ENCODE measurements at places on chromosomes 6 and 20. TPM values are rescaled to one million over a fixed set of nuclear protein-coding genes. Genes with fewer than 3 reads are reported as not detected.

The SIGLEC1 gene
- 1.1 TPM for polyA plus RNA-seq

The RHAG gene
- not detected for polyA plus RNA-seq

The CGAS gene
- polyA plus RNA-seq: 2.7 TPM

The BMP2 gene
- polyA plus RNA-seq: 16.8 TPM

The EPPIN gene
- polyA plus RNA-seq: not detected

The GPX5 gene
- polyA plus RNA-seq: not detected

The TOMM6 gene
- polyA plus RNA-seq: 216 TPM

The LRRC1 gene
- polyA plus RNA-seq: 41.2 TPM

The EPB41L1 gene
- 26.5 TPM for polyA plus RNA-seq

DNA sequence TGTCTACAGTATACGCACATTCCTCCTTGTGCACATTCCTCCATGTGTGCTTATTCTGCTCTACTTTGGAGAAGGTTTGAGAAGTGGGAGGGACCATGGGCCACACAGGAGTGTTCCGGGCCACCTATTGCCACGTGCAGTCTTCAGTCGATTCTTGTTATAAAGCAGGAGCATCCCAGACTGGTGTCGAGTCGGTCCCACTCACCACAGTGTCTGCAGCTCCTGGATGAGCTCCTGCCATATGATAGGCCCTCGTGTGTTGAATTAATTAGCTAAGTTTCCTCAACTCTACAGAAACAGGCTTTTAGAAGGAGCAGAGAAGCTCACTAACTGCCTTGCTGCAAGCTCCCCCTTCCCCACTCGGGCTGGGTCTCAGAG, 22.6 kb downstream of the ENTPD6 start:
- no peaks in the 10 kb centered on the region for H3K4me1 ChIP-seq
- no peaks in the 10 kb centered on the region for H3K27me3 ChIP-seq
- H3K4me3 ChIP-seq: no peak overlapping the region
- H3K27ac ChIP-seq: no peak overlapping the region
- peaks cover 17% of the 10 kb centered on the region for H3K36me3 ChIP-seq

DNA sequence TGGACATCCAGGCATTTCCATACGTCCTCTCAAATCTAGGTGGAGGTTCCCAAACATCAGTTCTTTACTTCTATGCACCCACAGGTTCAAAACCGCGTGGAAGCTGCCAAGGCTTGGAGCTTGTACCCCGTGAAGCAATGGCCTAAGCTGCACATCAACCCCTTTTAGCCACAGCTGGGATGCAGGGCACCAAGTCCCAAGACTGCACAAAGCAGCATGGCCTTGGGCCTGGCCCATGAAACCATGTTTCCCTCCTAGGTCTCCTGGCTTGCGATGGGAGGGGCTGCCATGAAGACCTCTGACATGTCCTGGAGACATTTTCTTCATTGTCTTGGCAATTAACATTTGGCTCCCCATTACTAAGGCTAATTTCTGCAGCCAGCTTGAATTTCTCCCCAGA, 88.9 kb upstream of the CBLN4 start:
- no peak for DNase-seq
- no peaks in the 10 kb centered on the region for H3K4me1 ChIP-seq
- H3K27ac ChIP-seq: no peak overlapping the region

GRCh38 chr6:113388996-113389395, 468.1 kb upstream of the MARCKS start:
- H3K4me1 ChIP-seq: no peaks in the 10 kb centered on the region
- no peak overlapping the region for H3K4me3 ChIP-seq
- no peaks in the 10 kb centered on the region for H3K36me3 ChIP-seq
- H3K27ac ChIP-seq: no peak overlapping the region
- DNase-seq: no peak

DNA sequence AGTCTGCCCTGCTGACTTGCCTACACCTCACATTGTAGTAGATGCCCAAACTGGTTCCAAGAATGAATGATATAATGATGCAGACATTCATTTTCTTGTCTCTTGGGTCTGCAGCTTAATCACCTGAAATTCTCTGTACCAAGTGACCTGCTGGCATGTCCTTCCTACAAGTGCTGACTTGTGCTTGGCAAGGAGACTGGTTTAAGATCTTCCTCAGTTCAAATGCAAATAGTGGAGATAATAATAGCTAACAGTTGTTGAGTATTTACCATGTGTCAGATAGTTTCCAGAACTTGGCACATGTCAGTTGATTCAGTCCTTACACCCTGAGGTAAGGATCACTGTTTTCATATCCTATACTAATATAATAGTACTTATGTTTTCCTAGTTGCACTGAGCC, 223.4 kb downstream of the SLC24A3 start:
- H3K4me3 ChIP-seq: no peak overlapping the region
- H3K4me1 ChIP-seq: no peaks in the 10 kb centered on the region
- H3K27me3 ChIP-seq: no peaks in the 10 kb centered on the region
- H3K27ac ChIP-seq: no peak overlapping the region
- no peaks in the 10 kb centered on the region for H3K36me3 ChIP-seq
- DNase-seq: no peak

DNA sequence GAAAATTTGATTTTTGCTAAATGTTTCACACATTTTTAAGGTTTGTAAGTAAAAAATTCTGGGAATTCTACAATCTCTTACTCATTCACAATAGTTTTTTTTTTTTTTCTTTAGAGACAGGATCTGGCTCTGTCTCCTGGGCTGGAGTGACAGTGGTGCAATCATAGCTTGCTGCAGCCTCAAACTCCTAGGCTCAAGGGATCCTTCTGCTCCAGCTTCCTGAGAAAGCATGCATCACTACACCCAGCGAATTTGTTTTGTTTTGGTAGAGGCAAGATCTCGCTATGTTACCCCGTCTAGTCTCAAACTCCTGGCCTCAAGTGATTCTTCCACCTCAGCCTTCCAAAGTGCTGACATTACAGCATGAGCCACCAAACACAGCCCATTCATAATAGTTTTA, 232.8 kb downstream of the GJA1 start:
- no peak for DNase-seq
- no peaks in the 10 kb centered on the region for H3K27me3 ChIP-seq
- no peaks in the 10 kb centered on the region for H3K4me1 ChIP-seq

- H3K27me3 ChIP-seq: no peaks in the 10 kb centered on the region
- no peak overlapping the region for H3K27ac ChIP-seq
- no peaks in the 10 kb centered on the region for H3K36me3 ChIP-seq
- peak; percentile 49 for DNase-seq
- H3K4me3 ChIP-seq: no peak overlapping the region
Observed at GRCh38 chr6:24064106-24064505, 61.9 kb upstream of the NRSN1 start.

DNA sequence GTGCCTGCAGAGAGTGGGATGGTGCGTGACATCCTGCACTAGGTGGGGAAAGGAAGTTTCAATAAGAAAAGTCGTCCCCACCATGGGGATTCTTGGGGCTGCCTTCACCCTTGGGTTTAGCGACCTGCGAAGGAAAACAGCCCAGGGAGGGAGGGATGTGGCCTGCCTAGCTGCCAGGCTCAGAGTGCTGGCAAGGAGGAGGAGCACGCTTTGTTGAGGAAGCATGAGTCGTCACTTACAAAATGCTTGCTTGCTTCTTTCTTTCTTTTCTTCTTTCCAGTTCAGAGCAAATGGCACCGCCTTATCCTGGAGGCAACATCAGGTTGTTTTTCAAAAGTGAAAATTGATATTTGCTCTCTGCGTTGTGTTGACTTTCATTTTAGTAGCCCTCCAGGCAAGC, 123.2 kb downstream of the TFAP2C start:
- no peaks in the 10 kb centered on the region for H3K4me1 ChIP-seq
- no peak for DNase-seq
- no peak overlapping the region for H3K27ac ChIP-seq
- H3K4me3 ChIP-seq: no peak overlapping the region
- no peaks in the 10 kb centered on the region for H3K27me3 ChIP-seq
- H3K36me3 ChIP-seq: no peaks in the 10 kb centered on the region

DNA sequence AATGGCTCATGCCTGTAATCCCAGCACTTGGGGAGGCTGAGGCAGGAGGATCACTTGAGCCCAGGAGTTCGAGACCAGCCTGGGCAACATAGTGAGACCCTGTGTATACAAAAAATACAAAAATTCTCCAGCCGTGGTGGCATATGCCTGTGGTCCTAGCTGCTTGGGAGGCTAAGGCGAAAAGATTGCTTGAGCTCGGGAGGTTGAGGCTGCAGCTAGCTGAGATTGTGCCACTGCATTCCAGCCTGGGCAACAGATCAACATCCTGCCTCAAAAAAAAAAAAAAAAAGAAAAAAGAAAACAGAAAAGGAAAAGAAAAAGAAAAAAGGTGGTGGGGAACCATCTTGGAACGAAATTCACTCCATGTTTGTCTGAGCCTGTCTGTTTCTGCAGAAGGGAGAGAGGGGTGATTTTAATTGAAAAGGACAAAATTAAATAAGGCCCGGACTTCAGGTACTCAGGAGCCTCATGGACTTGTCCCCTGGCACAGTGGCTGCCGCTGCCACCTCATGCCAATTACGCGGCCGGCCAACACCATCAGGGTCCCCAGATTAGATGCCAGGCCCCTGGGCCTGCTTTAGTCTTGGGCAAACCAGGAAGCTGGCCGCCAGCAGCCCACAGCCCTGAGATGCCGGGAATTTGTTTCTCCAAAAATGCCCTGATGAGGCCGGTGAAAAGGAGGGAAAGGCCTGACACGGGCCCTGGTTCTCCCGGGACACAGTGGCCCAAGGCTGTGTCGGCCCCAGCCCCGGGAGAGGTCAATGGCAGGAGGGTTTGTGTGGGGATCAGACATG, 37.8 kb upstream of the STX16 start:
- no peak overlapping the region for H3K27ac ChIP-seq
- no peaks in the 10 kb centered on the region for H3K4me1 ChIP-seq
- H3K36me3 ChIP-seq: no peaks in the 10 kb centered on the region
- H3K4me3 ChIP-seq: no peak overlapping the region

GRCh38 chr6:33695451-33695887, 16.0 kb downstream of the UQCC2 start:
- H3K36me3 ChIP-seq: peaks cover 2% of the 10 kb centered on the region
- H3K27me3 ChIP-seq: no peaks in the 10 kb centered on the region
- no peak for DNase-seq
- no peak overlapping the region for H3K27ac ChIP-seq
- no peak overlapping the region for H3K4me3 ChIP-seq
- no peaks in the 10 kb centered on the region for H3K4me1 ChIP-seq

GRCh38 chr6:108661430-108661829, 100.7 kb downstream of the FOXO3 start:
- H3K36me3 ChIP-seq: peaks cover 22% of the 10 kb centered on the region
- no peak overlapping the region for H3K27ac ChIP-seq
- no peaks in the 10 kb centered on the region for H3K27me3 ChIP-seq
- peak; percentile 59 for DNase-seq
- H3K4me1 ChIP-seq: no peaks in the 10 kb centered on the region

DNA sequence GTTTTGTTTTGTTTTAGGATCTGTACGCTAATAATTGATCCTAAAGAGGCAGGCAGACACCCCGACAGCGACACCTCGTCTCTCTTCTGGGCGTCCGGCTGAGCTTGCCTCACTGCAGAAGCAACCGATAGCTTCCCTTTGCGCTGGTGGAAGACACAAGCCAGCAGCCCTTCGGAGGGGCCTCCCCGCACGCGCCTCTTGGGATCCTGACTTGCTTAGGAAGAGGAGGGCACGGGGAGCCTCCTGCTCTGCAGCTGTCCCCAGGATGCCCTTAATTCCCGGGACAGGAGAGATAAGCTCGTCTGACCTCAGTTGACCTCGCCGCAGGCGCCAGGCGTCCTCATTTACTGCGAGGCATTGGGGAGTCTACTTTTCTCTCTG, 94.0 kb downstream of the CD83 start:
- H3K4me1 ChIP-seq: peaks cover 3% of the 10 kb centered on the region
- peak overlapping the region; percentile 51 for H3K4me3 ChIP-seq
- no peaks in the 10 kb centered on the region for H3K36me3 ChIP-seq
- peak; percentile 68 for DNase-seq

DNA sequence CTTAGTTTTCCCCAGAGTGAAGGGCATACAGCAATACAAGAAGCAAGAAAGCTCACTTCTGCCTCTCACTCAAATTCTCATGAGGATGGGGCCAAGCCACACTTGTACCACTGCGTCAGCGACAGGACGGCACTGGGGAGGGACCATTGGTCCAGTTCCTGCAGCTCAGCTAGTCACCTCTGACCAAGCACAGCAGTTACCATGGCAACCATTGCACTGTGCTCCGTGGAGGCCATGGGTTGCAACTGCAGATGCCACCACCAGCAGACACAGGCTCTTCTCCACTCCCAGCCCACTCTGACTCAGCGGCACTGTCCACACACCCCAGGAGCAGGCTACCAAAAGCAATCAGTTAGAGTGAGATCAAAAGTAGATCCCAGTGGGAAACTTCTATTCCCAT, 441.1 kb upstream of the ARID1B start:
- no peaks in the 10 kb centered on the region for H3K36me3 ChIP-seq
- no peak overlapping the region for H3K4me3 ChIP-seq
- H3K27me3 ChIP-seq: no peaks in the 10 kb centered on the region
- no peaks in the 10 kb centered on the region for H3K4me1 ChIP-seq

DNA sequence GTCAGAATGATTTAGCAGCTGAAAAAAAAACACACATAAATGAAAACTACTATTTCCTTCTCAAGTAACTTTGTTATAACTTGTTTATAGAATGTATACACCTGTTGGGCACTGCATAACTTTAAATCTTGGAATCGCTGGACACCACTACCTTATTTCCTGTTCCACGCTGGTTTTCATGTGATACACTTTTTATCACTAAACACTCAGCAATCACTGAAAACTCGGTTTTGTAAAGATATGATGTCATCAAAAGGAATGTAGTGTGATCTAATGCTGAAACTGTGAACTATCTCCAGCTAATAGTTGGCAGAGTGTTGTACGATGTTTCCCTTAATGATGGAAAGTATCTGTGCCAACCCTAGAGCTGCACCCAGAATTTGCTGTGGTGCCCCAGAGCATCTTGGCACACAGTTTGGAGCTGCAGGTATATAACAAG, 127.9 kb downstream of the BACH2 start:
- no peaks in the 10 kb centered on the region for H3K4me1 ChIP-seq
- no peak for DNase-seq
- H3K27ac ChIP-seq: no peak overlapping the region
- H3K27me3 ChIP-seq: no peaks in the 10 kb centered on the region
- H3K36me3 ChIP-seq: no peaks in the 10 kb centered on the region

DNA sequence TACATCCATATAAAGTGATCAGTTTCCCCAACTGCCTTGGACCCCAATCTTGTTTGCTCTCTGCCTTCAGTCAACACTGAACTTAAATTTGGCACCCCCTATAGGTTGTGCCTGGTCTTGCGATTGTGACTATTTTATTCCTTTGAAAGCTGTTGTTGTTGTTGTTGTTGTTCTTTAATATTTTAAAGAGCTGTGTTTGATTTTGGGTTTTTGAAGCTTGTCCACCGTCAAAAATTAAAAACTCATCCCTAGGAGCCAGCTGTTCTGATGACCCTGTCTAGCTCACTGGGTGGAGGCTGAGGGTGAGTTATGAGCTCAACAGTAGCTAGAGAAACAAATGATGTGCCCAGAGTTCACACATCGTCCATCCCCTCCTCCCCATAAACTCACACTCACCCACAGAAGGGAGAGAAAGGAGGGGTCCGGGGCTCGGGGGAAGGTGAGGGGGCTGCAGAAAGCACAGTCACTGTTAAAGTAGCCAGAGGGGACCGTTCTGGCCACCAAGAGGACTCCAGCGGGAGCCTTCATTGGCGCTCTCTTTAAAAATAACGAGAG, 4.0 kb downstream of the SIM1 start:
- H3K27me3 ChIP-seq: peaks cover 93% of the 10 kb centered on the region
- H3K36me3 ChIP-seq: no peaks in the 10 kb centered on the region
- H3K4me3 ChIP-seq: no peak overlapping the region
- DNase-seq: no peak
